ENCODE measurements at places on chromosomes 2 and 18. TPM values are rescaled to one million over a fixed set of nuclear protein-coding genes. Genes with fewer than 3 reads are reported as not detected.

IWS1 gene
- 24.0 TPM for total RNA-seq

QPCT gene
- 24.2 TPM for total RNA-seq

CGREF1 gene
- 4.6 TPM for total RNA-seq

SULT6B1 gene
- not detected for total RNA-seq

GORASP2 gene
- 58.7 TPM for total RNA-seq

CHRND gene
- not detected for total RNA-seq

PSMA8 gene
- not detected for total RNA-seq

GPR155 gene
- 2.2 TPM for total RNA-seq

RMDN2 gene
- total RNA-seq: 2.2 TPM

TMEM163 gene
- 0.13 TPM for total RNA-seq

ATP6V1C2 gene
- total RNA-seq: not detected

TXNDC2 gene
- 0.64 TPM for total RNA-seq

HJURP gene
- 8.4 TPM for total RNA-seq

GNLY gene
- total RNA-seq: 0.24 TPM

SDC1 gene
- total RNA-seq: 12.1 TPM

POTEI gene
- not detected for total RNA-seq

SLC9A4 gene
- not detected for total RNA-seq

PROC gene
- total RNA-seq: 0.13 TPM

TEKT4 gene
- total RNA-seq: not detected

CFAP221 gene
- not detected for total RNA-seq

CYTIP gene
- total RNA-seq: not detected

IL37 gene
- total RNA-seq: not detected

SERPINB3 gene
- total RNA-seq: under 0.01 TPM

ACVR1C gene
- 2.2 TPM for total RNA-seq

PXDN gene
- total RNA-seq: 509 TPM

ANO7 gene
- total RNA-seq: 1.4 TPM

STON1 gene
- total RNA-seq: 7.5 TPM

MARCHF4 gene
- total RNA-seq: 1.0 TPM

LINC00305 gene
- total RNA-seq: not detected

HDLBP gene
- total RNA-seq: 500 TPM

FAM124B gene
- total RNA-seq: 0.26 TPM

NLRC4 gene
- total RNA-seq: not detected

IL1F10 gene
- not detected for total RNA-seq

COL3A1 gene
- total RNA-seq: 1,834 TPM

C1GALT1C1L gene
- total RNA-seq: 0.39 TPM

ANKRD62 gene
- total RNA-seq: not detected

YES1 gene
- 77.9 TPM for total RNA-seq

TCF23 gene
- total RNA-seq: not detected

All from epithelial cell of alveolus of lung (primary cell).